SJSA1 (cell line): ENCODE measurements at places on chromosomes 6 and 20. TPM values are rescaled to one million over a fixed set of nuclear protein-coding genes. Genes with fewer than 3 reads are reported as not detected.

DNA sequence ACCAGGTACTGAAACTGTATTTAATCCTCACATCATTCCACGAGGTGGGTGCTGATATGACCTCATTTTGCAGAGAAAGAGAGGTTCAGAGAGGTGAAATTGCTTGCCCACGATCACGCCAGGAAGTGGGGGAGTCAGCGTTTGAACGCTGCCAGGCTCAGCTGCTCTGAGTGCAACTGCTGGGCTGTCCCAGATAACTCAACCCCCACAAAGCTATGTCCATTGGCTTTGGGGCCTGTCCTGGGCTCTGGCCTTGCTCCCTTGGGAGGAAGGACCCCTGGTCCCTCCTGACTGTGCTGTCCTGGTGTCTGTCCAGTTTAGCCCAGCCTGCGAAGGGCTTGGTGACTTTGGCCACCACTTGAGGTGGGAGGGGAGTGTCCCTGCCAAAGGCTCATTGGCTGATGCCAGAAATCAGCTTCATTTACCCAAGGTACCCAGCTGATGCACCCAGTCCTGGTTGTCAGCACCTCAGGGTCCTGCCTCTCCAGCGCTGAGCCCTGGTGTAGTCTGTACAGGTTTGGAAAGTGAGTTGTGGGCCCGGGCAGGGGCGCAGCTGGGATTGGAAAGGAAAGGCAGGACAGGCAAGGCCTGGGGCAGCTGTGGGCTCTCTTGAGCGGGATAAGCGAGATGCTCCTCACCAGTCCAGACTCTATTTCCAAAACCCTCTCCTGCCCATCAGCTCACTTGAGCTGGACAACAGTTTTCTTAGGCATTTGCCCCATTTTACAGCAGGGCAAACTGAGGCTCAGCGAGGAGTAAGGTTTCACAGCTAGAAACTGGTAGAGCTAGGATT is 38.5 kb downstream of the SUN5 start:
- DNase-seq: no peak

SAMD5 gene
- 16.2 and 21.5 TPM in 2 replicates for total RNA-seq

DNA sequence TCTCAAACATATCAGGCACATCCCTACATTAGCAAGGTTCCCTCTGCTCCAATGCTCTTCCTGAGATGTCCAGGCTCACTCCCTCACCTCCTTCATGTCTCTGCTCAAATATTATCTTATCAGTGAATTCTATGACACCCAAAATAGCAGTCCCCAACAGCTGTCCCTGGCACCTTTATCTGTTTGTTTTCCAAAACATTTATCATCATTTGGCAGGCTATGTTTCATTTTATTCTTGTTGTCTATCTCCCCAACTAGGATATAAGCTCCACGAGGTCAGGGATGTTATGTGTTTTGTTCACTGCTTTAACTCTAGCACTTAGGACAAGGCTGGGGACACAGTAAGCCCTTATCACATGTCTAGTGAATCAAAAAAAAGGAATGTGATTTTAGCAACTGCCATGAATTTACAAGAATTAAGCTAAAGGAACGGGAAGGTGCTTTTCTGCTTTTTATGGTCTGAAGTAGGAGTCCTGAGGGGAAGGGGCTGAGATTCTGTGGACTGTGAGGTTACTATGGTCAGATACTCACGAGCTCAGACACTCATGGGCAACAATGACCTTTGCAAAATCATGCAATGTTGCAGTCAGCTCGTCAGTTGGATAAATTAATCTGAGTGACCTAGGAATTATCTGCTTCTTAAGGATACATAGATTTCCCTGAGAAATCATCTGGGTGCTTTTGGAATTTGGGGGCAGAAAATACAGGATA is 1.9 kb upstream of the IL22RA2 start:
- DNase-seq: no peak

DNA sequence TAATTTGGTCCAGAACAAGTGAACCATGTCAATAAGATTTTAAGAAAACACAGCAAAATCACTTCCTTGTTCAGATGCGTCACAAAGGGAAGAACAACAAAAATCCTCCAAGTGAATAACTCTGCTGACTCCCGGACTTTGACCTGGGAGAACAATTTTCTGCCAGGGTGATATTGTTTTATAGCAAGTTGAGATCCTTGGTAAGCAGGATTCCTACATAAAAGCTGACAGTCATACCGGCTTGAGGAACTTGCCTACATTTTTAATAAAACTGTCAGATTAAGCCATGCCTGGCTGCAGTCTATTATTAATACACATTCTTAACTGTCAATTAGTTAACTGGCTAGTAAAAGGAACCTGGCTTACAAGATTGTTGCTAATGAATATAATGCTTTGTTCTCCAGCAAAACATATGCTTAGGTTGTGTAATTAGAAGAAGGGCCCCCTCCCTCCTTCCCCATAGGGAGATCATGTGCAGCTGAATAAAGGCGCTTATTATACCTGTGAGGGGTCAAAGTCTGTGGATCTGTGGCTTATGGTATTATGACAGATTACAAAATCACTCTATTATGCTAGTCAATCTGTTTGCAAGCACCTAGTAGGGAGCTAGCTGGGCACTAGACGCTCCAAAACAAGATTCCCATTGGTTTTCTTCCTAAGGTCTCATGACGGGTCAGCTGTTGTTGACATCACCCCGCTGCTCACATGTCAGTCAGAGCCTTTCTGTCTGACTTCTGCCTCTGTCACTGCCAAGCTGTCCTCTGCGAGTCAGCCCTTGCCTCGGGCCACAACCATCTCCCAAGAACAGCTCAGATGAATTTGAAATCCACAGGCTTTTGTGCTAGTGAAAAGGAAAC is 44.6 kb upstream of the SEC63 start:
- no peak for DNase-seq

DNA sequence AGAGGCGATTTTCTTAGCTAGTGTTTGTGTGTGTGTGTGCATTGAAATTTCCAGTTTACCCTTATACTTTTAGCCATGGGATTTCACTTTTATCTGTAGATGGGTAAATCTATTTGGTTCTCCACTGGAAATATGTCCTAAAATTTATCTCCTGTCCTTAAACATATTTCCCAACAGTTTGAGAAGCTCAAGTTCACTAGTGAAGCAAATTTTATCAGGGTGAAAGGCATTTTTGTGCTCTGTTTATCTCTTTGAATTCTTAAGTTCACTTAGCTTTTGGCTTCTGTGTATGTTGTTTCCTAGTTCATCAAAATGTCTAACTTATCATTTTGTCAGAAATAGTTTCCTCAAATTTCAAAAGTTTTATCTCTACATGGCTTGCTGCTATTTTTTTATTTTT is 561.6 kb downstream of the PHF3 start:
- no peak for DNase-seq

NOL4L gene
- total RNA-seq: 11.4 and 13.4 TPM in 2 replicates

CST1 gene
- total RNA-seq: not detected in 2 replicates

ZNF334 gene
- total RNA-seq: 0.11 TPM in 1 of 2 replicates, not detected in the other
